ENCODE measurements at places on chromosomes 1 and 21.

DNA sequence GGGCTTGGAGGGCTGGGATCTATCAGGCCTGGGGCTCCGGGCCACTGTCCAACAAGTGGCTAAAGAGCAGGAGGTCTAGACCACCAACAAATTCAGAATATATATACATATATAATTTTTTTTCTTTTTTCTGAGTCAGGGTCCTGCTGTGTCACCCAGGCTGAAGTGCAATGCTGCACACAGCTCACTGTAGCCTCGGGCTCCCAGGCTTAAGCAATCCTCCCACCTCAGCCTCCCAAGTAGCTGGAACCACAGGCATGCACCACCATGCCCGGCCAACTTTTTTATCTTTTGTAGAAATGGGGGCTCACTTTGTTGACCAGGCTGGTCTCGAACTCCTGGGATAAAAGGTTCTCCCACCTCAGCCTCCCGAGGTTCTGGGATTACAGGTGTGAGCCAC, 6.8 kb upstream of the LAPTM5 start:
- no peak for DNase-seq

DNA sequence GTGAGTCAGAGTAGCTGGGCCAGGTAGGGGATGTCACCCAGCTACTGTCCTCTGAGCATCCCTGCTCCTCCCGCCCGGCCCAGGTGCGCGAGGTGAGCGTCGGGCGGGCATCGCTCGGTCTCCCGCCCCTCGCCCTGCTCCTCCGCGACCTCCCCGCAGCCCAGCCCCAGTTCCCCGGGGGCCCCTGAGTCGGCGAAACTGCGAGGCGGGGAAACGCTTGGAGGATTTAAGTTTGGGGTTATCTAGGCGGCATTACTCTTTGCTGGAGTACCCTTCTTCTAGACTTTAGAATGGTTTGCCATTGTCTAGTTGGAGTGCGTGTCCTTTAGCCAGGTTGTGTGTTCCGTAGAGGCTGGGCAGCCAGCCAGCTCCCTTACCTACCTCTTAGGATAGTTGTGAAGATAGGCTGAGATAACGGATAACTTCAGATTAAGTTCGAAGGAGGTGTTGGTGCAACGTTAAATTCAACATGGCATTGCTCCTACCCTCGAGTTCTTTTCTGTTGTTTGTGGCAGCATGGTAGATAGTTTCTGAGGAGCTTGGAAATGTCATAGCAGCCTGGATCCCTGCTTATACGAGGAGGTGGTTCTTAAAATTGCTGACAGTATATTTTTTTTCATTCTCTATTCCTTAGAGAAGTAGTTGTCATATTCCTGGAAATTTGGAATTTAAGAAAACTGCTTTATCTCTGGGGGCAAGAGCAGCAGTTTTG, 697 bp downstream of the AGO3 start:
- DNase-seq: no peak

DNA sequence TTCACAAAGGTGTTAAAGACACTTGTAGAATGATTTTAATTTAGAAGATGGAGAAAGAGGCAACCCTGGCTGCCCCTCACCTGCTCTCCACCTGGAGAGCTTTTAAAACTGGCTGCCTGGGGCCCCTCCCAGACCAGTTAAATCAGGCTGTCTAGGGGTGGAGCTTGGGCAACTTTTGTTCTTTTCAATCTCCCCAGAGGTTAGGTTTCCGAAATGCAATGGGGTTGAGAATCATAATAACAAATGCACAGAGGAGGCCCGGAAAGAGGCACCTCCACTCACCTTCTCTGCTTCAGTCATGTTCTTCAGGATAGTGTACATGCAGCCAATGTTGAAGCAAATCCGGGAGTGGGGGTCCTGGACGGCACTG, 400 bp downstream of the NCF2 start:
- DNase-seq: no peak

- DNase-seq: no peak
Observed at GRCh38 chr21:18840239-18840638, 436.7 kb upstream of the TMPRSS15 start.

DNA sequence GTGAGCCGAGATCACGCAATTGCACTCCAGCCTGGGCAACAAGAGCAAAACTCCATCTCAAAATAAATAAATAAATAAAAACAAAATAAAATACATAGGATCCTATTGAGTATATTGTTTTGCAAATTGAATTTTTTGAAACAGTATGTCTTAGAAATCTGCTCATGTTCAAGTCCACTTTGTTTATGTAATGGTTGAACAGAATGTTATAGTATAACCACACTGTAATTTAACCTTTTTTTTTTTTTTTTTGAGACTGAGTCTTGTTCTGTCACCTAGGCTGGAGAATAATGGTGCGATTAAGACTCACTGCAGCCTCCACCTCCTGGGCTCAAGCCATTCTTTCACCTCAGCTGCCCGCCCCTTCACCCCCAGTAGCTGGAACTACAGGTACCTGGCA, 31.4 kb downstream of the PARK7 start:
- DNase-seq: no peak
